Left ventricle myocardium superior (tissue), 1 donor: ENCODE measurements at places on chromosomes 1 and 21. TPM values are rescaled to one million over a fixed set of nuclear protein-coding genes. Genes with fewer than 3 reads are reported as not detected.

DNA sequence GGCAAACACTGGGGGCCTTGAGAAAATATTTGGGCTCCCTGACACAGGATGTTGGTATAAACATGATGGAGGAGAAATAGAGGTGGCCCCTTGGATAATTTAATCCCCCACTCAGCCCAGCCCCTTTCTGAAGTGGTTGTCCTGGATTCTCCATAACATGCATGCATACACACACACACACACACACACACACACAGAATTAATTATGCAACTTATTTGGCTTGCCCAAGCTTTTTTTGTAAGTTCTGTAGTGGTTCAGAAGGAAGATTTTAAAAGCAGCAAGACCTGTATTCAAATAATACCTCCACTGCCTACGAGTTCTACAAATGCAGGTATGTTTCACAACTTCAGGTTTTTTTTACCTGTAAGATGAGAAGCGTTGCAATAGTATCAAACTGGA lies 15.0 kb downstream of the ATF3 start:
- DNase-seq: no peak

DNA sequence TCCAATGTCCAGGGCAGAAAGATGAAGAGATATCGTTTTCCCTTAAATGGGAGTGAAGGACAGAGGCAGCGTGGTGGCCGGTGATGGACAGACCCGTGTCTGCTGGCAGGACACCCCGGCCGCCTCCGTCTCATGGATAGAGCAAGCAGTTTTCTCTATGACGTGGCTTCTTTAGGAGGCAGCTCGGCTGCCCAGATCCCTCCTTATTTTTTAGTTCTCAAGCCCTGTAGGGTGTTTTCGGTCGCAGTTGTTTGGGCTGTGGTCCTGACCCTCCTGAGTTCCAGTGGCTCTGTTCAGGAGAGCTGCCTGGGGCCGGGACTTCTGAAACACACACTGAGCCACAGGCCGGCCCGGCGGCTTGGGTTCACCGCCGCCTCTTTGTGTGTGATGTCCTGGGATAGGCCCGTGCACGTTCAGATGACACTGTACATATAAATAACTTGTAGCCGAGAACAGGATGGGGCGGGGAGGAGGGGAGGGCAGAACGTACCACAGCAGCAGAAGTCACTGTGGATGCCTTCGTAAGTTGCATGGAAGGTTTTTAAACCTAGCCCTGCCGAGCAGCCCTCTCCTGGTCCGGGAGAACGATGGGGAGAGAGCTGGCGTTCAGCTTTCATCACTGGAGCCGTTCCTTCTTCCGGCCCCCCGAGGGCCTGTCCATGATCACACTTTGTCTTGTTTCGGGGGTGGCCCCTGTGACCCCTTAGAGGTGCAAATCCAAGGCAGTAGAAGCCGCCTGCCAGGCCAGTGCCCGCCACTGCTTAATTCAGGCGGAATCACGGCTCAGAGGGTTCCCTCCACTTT lies 65.2 kb downstream of the SIK1 start:
- DNase-seq: peak; percentile 77

DNA sequence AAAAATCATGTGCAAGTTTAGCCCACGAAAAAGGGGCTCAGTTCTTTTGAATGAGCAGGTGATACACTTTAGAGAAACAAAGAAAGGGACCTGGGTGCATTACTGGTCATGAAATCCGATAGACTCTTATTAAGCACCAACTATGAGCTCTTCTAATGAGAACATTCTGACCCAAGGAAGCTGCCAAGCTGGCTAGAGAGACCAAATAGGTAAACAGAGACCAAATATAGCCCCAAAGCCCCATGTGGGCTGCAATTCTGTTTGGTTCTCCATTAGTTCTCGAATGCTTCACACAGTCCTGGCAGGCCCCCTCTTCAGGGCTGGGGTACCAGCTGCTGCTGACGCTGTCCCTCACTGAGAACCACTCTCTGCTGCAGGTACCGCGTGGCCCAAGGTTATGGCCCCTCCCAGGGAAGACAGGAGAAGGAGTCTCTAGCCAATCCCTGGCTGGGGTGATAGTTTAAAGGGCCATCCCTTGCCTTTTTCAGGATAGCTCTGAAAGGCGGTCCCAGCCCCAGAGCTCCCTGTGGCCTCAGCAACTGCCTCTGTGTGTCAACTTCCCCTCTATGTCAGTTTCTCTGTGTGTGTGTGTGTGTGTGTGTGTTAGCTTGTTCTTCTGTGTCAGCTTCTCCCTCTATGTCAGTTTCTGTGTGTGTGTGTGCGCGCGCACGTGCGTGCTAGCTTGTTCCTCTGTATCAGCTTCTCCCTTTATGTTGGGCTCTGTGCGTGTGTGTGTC lies 7.1 kb upstream of the UBXN10 start:
- peak; percentile 36 for DNase-seq

- no peak for DNase-seq
Observed at GRCh38 chr1:206738370-206739366, 31.9 kb upstream of the IL19 start.

DNA sequence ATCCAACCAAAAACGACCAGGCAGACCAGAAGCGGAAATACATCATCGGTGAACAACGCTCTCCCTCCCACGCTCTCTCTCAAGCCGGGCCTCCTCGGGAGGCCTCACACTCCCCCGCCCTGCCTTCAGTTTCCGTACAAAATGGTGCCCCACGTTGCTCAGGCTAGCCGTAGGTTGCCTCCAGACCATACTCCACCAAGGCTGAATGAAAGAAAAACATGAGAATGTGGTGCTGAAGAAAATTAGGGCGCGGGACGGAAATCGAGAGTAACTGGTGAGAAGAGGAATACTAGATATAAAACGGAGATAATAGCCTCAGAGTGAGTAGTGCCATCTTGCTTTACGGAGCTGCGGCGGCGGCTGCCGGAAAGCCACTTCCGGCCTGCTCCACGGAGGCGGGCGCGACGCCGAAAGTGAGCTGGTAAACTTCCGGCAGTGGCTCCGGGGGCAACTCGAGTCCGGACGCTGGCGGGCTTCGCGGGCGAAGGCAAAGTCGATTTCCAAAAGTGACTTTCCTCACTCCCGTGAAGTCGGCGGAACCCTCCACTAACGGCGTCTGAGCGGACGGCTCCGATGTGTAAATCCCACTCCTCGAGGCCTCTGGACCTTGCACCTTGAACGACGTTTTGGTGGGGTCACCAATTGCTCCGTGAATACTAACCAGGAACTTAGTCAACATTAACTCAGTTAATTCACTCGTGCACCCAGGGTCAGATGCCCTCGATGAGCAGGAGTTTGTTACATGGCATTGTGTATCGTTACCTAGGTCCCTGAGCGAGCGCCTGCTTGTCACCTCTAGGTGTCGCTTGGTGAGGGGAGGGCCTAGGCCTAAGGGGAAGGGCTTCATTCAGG lies at the start of gene SH3BP5L:
SH3BP5L (minus strand) TSS at position 7 of the 852 bp plus-strand sequence. CDS start 980 bp downstream, outside the sequence.
- DNase-seq: peak; percentile 95

GRCh38 chr1:226943156-226943555 lies 3.1 kb downstream of the COQ8A start:
- DNase-seq: no peak

DNA sequence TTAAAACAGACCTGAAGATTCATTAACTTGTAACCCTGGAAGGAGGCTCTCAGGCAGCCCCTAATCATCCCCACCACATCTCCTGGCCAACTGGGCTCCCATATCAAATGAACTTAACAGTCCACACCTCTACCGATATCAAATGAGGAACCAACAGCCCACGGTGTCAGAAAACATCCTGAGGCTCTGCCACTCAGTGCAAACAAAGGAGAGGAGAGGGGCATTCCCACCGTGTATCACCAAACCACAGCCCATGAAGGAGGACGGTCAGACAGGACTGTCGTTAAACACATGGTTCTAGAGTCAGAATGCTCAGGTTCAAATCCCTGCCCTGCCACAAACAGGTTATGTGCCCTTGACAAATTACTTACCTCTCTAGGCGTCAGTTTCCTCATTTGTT lies 52.5 kb downstream of the ERI3 start:
- DNase-seq: no peak

DNA sequence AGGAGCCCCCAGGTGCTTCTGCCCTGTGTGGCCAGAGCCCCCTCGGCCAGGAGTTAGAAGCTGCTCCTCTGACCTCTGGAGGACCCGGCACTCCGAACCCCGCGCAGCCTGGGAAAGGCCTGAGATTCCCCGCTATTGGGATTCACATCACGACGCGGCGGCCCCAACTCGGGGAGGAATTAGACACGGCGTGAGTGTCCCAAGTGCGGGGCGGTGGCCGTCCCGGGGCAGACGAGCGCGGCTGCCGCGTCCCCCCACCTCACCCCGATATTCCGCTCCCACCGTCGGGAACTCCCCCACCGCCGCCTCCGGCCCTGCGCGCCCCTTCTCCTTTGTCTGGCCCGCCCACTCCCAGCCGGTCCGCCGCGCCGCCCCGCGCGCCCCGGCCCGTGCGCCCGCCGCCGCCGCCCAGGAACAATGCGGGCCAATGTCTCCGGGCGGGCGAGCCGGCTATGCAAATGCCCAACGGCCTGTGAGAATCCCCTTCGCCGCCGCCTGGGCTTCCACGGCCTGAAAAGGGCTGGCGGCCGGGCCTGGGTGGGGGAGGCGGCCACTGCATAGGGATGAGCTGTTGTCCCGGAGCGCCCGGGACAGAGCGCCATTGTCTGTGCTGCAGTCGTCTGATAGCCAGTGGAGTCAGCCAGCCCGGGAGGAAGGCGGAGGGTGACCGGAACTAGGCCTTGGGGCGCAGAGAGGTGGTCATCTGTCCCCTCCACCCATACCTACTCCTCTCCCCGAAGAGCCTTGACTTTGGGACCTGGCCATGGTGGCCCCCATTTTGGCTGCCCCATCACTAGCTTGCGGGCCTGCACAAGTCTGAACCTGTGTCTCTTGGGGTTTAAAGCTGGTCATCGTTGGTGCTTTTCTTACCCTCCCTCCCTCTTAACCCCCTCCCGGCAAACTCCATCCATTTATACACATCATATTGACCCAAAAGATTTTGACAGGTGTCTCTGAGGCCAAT lies 19.4 kb downstream of the RHBG start:
- no peak for DNase-seq

DNA sequence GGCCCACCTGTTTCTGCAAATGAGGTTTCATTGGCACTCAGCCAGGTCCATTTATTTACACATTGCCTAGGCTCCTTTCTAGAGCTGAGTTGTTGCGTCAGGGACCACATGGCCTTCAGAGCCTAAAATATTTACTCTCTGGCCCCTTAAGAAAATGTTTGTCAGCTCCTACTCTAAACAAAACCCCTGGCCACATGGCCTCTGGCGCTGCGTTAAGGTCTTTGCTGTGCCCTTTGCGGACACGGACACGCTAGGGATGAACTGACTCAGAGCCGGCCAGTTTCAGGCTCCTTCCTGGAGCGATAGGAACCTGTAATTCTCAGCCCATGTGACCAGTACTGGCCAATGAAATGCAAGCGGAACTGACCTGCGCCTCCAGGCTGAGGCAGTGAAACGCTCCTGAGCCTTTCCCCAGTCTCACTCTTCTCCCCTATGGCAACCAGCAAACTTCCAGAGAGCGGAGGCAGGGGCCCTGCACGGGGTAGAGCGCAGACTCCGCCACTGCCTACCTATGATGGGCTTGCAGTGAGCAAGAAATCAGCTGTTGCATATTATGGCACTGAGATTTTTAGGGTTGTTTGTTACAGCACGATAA lies 160.3 kb downstream of the ETS2 start:
- DNase-seq: no peak

DNA sequence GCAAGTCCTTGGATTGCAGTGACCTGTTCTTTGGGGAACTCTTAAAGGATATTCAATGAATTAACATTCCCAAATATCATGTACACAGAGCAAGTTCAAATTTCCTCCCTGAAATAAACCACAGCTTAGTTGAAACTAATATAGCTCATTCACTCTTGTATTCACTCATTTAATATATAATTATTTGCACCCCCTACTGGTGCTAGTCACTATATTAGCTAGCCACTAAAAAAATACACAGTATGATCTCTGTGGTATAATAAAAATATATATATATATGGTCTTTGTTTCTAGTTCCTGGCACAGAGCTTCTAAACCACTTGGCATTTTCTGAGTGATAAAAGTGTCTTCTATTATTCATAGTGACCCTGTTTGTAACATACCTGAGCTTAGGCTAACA lies 177.3 kb upstream of the LYPLAL1 start:
- no peak for DNase-seq

GRCh38 chr1:9881838-9882249 lies 28.2 kb downstream of the CTNNBIP1 start:
- no peak for DNase-seq

- DNase-seq: no peak
Observed at GRCh38 chr1:180173451-180173850, 18.8 kb downstream of the QSOX1 start.

DNA sequence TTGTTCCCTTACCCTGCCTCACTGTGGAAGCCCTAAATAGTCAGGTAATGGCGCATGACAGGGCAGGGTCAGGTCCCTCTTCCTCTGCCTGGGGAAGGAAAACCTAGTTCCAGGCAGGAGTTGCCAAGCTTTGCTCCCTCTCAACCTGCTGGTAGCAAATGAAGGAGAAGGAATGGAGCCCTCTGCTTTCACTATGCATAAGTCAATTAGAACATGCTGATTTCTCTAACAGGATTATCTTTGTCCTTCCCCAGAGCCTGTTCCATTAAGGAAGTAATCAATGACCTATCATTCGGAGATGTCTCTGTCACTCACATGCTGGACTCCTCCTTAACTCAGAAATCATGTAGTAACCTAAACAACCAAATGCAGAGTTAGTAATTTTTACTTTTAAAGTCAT lies 161.8 kb upstream of the NFIA start:
- no peak for DNase-seq

GRCh38 chr1:183812686-183813569 lies 8.0 kb downstream of the RGL1 start:
- DNase-seq: no peak

GRCh38 chr1:220696863-220697231 lies 6.7 kb downstream of the C1orf115 start:
- DNase-seq: no peak

- no peak for DNase-seq
Observed at GRCh38 chr1:111878649-111879048, 110.8 kb downstream of the KCND3 start.

DNA sequence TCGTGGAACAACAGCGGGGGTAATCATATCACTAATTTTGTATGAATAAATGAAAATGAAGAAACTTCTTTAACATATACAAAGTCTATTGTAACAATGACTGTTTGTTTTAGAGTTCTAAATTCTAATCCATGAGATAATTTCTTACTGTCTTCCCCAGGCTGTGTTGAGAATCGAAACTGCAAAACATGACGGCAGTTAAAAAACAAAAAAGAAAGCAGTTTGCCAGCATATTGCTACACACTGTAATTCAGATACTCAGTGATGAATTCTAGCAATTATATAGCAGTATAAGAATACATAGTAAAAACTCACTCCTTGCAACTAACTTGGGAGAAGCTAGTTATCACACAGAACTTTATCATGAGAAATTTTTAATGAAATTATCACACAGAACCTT lies 22.1 kb downstream of the INSL5 start:
- no peak for DNase-seq

AGBL4 gene
- 0.50 TPM for total RNA-seq

LAMC2 gene
- 3.7 TPM for total RNA-seq

HTR6 gene
- not detected for total RNA-seq

ALX3 gene
- not detected for total RNA-seq

PFKFB2 gene
- 99.0 TPM for total RNA-seq

VSIG8 gene
- total RNA-seq: not detected

LENEP gene
- total RNA-seq: not detected

GPR37L1 gene
- 0.07 TPM for total RNA-seq
